Stimulated activated CD4-positive, alpha-beta T cell treated with anti-CD3 and anti-CD28 coated beads, Interleukin-1b, Interleukin-23, amount 100 ng/mL, for 1 hour (primary cell): ENCODE measurements at places on chromosomes 16 and 17.

- DNase-seq: no peak
Measured at GRCh38 chr17:39194089-39194984, 3.1 kb downstream of the CACNB1 start.

DNA sequence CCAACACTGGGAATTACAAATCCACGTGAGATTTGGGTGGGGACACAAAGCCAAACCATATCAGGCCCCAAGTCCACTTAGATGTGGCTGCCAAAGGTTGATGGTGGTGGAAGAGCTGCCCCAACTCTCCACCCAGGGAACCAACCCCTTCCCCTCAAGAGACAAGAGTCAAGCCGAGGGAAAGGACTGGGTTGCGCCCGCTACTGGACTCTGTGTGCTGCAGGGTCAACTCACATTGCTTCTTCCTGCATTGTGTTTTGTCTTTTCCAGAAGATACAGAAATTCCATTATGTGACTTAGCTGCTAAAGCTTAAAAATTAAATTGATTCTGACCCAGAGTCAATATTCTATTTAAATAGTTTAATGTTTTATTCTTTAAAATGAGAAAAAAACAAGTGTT lies 58.5 kb downstream of the ADAMTS18 start:
- no peak for DNase-seq

DNA sequence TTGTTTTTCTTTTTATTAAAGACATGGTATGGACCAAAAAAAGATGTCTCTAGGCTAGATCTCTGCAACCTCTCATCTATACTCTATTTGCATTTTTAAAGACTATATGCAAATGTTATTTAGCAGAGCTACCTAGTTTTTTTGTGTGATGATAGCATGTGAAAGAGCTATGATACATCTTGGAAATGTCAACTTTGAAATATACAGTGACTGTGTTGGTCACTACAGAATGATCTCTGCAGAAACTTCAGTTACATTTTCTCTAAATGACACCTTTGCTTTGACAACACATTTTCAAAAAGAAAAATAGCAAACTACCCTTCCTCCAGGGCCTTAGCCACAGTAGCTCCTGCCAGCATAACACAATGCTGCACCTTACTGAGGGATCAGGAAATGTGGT lies 86.6 kb downstream of the PRKCB start:
- no peak for DNase-seq

GRCh38 chr16:53429221-53429943 lies 4.9 kb upstream of the RBL2 start:
- DNase-seq: no peak

DNA sequence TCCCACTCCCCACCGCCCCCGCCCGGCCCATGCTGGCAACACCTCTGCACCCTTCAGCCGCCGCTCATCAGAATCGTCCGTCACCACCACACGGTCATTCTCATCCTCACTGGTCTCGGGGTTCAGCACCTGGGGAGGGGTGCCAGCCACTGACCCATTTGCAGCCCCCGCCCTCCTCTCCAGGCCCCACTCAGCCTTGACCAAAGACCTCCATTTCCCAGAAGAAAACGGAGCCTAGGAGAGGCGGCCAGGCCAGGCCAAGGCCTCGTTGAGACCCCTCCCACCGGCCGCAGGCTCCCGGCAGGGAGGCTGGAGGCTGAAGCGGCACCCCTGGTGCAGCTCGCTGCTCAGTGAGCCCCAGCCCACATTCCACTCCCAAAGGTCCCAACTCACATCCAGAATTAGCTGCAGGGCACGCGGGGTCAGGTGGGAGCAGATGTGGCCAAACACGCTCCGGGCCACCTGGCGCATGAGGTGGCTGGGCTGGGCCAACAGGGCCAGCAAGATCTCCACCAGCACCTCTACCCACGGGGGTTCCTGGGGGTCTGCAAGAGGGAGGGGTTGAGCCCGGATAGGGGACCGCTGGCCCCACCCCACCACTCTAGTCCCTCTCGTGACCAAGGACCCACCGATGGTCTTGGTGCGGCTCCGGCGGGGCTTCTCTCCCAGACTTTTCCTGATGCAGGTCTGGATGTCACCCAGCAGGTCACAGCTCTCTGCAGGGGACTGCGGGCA lies 9.8 kb downstream of the MYBBP1A start:
- DNase-seq: no peak
